ENCODE measurements at places on chromosomes 11 and 22.

DNA sequence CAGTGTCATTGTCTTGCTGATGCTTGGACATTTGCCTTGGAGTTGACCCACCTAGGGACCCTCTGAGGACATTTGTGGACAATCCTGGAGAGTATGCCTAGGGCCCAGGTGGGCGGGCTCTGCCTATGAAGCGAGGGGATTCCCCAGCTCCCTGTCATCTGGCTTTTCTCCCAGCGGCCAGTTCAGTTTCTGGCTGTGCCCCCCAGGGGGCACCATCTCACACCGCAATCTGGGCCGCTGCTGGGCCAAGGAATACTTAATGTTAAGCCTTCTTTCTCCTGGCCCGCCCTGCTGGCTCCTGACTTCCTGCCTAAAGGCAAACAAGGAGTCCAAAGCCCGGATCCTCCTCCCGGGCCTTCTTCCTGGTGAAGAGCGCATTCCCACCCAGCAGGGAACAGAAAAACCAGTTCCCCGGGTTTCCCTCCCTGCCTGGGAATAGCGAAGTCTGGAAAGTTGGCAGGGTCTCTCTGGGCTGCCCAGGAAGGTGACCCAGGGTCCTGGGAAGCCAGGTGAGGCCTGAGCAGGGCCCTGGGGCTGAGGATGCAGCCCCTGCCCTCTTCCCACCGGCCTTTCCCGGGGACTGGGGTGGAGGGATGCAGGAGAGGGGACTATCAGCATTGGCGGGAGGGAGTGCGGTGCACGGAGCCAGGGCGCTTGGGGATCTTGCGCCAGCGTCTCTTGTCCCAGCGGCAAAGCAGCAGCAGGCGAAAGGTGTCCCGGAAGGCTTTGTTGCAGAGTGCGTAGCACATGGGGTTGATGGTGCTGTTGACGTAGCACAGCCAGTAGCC lies 11.9 kb downstream of the CHRM1 start:
- DNase-seq = no peak

- DNase-seq = peak; percentile 82
Measured at GRCh38 chr11:62081378-62082291, 42.2 kb upstream of the INCENP start.

- DNase-seq = no peak
Measured at GRCh38 chr22:38869663-38870062, 2.4 kb downstream of the CBX6 start.

DNA sequence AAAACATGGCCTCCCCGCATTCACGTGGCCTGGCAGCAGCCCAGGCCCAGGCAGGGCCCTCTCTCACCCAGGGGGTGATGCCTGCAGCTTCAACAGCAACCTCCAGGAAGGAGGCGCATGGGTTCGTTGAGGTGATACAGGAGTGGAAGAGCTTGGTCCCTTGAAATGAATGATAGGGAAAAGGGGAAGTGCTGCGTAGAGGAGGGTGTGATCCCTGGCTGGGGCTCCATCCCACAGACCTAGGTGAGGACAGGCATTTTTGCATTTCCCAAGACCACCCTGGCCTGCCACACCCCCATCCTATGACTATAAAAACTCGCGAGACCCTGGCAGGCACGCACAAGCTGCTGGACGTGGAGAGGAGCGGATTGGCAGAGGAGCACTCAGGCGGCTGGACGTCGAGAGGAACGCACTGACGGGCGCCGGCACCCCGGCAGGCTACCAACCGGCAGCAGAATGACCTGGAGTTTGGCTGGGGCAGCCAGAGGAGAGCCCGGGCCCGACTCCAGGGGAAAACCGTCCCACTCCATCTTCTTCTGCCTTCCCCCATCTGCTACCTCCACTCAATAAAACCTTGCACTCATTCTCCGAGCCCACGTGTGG lies 32.6 kb downstream of the RTN4R start:
- DNase-seq = no peak

DNA sequence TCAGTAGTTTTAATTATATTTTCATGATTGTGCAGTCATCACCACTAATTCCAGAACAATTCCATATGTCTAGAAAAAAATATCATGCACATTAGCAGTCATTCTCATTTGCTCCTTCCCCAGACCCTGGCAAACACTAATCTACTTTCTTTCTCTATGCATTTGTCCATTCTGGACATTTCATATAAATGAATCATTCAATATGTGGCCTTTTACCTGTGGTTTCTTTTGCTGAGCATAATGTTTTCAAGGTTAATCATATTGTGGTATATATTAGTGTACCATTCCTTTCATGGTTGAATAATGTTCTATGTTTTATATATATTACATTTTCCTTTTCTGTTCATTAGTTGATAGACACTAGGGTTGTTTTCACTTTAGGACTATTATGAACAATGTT lies 811.1 kb upstream of the RAG2 start:
- no peak for DNase-seq

- DNase-seq = no peak
Measured at GRCh38 chr22:26860301-26860700, 202.9 kb downstream of the MIAT start.

Measured in T-helper 9 cell (primary cell).